ENCODE measurements at places on chromosomes 12 and 14. TPM values are rescaled to one million over a fixed set of nuclear protein-coding genes. Genes with fewer than 3 reads are reported as not detected.

L3HYPDH gene
- total RNA-seq, result 36.5 TPM

MYF5 gene
- not detected for total RNA-seq

RNASE4 gene
- total RNA-seq, result 8.4 TPM

PCK2 gene
- total RNA-seq, result 21.8 TPM

KCNMB4 gene
- total RNA-seq, result 0.35 TPM

DAO gene
- total RNA-seq, result not detected

SALL2 gene
- 0.71 TPM for total RNA-seq

SERPINA4 gene
- total RNA-seq, result 0.03 TPM

TSHR gene
- total RNA-seq, result not detected

TAS2R9 gene
- total RNA-seq, result not detected

NPFF gene
- 0.19 TPM for total RNA-seq

GRIP1 gene
- total RNA-seq, result 6.4 TPM

MIPOL1 gene
- total RNA-seq, result 2.2 TPM

DCN gene
- 0.22 TPM for total RNA-seq

Data from A549 treated with AZD2906 at 1 μM for 4 hours (cell line).